Mammary epithelial cell (primary cell): ENCODE measurements at places on chromosomes 2 and 18. TPM values are rescaled to one million over a fixed set of nuclear protein-coding genes. Genes with fewer than 3 reads are reported as not detected.

Gene TMEM237
- 96.9 TPM for total RNA-seq

Gene ABCB11
- total RNA-seq: not detected

DNA sequence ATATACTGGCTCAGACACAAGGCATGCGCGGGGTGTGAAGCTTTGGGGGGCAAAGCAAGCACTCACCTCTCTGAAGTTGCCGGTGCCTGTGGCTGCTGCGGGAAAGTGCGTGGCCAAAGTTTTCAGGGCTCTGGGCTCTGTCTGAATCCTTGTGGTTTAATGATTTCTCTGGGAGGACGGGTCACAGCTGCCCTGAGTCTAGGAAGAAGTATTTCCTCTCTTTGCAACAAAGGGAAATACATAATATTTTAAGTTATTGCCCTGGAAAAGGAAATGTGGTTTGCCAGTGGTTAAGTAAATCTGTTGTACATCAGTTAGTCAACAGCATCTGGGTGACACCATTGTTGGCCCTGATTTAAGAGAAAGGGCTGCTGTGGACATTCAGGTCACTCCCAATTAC is 56.7 kb upstream of the ZDBF2 start:
- DNase-seq: no peak

DNA sequence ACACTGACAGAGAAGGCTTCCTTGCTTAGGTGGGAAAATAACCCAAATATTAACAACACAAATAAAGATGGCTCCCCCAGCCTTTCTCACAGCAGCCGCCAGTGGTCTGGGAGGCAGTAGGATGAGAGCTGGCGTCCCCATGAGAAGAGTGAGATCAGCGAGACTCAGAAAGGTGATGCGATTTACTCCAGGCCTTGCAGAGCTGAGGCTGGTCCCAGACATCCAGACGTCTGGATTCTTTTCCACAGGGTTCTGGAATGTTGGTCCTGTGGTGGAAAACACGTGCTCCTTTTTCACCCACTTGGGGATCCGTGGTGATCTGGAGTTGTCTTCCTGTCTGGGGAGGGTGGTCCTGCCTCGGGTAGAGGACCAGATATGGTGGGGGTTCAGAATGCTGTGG is 190.6 kb downstream of the CTIF start:
- DNase-seq: no peak

DNA sequence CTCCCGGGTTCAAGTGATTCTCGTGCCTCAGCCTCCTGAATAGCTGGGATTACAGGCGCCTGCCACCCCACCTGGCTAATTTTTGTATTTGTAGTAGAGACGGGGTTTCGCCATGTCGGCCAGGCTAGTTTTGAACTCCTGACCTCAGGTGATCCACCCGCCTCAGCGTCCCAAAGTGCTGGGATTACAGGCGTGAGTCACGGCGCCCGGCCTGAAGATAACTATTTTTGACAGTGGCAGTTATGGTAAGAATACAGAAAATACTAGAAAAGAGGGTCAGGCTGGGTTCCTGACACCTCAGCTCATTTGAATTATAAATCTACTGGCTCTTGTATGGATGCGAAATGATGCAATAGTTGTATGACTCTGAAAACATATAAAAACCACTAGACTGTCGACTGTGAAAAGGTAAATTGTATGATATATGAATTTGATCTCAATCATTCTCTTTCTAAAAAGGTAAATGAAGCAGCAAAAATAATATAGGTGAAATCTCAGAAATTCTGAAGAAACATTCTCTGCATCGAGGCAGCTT is 11.1 kb upstream of the DGKD start:
- DNase-seq: no peak

DNA sequence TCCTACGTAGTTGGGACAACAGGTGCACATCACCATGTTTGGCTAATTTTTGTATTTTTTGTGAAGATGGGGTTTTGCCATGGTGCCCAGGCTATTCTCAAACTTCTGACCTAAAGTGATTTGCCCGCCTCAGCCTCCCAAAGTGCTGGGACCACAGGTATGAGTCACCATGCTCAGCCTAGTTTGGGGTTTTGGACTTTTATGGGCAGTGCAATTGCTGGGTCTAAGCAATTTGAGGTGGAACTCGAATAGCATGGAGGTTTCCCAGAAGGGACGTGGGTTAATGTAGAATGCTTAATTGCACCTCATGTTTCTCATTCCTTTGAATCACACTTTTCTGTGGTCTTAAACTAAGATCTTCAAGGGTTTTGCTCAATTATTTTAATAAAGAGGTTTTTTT is 102.3 kb upstream of the EPHA4 start:
- no peak for DNase-seq

GRCh38 chr2:2286592-2286991 is 44.5 kb downstream of the MYT1L start:
- DNase-seq: no peak

DNA sequence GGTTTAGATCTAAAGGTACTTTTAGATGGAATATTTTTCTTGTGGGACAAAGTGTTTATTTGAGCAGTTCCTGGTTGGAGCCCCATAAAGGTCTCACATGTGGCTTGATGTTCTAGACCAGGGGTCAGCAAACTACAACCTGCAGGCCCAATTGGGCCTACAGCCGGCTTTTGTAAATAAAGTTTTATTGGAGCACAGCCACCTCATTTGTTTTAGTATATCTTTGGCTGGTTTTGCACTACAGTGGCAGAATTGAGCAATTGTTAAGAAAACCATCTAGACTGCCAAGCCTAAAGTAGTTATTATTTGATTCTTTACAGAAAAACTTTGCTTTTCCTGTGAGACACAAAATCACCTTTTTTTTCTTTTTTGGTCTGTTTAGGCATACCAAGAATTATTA is 41.6 kb downstream of the NDC80 start:
- DNase-seq: no peak

DNA sequence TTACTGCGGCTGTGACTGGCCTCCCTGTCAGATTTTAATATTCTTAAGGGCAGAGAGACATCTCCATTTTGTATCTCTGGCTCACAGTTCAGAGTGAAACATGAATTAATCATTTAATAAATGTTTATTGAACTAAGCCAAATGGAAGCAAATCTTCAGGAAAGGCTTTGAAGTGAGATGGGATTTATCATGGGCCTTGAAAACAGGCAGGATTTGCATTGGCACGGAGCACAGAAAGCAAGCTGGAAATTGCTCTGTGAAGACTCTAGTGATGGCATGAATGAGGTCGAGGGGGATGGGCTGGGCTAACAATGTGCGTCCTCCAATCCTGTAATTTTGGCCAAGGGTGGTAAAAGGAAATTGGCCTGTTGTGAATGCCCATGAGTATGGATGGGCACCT is 369.8 kb upstream of the SOX11 start:
- DNase-seq: no peak

GRCh38 chr2:58535990-58536389 is 294.9 kb upstream of the FANCL start:
- DNase-seq: no peak

Gene PRSS56
- not detected for total RNA-seq

Gene MFSD2B
- total RNA-seq: under 0.01 TPM

GRCh38 chr2:105317937-105318336 is 11.6 kb downstream of the TGFBRAP1 start:
- DNase-seq: peak; percentile 72

- DNase-seq: peak; percentile 80
These were observed 848.0 kb downstream of the RNF144A start for GRCh38 chr2:7765236-7765635.
